ENCODE measurements at places on chromosomes 2 and 18.

GRCh38 chr2:237210763-237211162 lies 125.1 kb downstream of the COPS8 start:
- DNase-seq = no peak

- DNase-seq = no peak
These were observed 13.3 kb upstream of the POLE4 start for GRCh38 chr2:74944987-74945787.

- no peak for DNase-seq
These were observed 16.7 kb upstream of the ADGRF3 start for GRCh38 chr2:26363323-26363722.

- no peak for DNase-seq
These were observed 217.5 kb downstream of the TGIF1 start for GRCh38 chr18:3667255-3668137.

- no peak for DNase-seq
These were observed 22.0 kb upstream of the UPP2 start for GRCh38 chr2:158079672-158080071.
